ENCODE measurements at places on chromosomes 11 and 22.
A peak's percentile ranks its signal among the peaks of the same experiment; 100 is the strongest.

DNA sequence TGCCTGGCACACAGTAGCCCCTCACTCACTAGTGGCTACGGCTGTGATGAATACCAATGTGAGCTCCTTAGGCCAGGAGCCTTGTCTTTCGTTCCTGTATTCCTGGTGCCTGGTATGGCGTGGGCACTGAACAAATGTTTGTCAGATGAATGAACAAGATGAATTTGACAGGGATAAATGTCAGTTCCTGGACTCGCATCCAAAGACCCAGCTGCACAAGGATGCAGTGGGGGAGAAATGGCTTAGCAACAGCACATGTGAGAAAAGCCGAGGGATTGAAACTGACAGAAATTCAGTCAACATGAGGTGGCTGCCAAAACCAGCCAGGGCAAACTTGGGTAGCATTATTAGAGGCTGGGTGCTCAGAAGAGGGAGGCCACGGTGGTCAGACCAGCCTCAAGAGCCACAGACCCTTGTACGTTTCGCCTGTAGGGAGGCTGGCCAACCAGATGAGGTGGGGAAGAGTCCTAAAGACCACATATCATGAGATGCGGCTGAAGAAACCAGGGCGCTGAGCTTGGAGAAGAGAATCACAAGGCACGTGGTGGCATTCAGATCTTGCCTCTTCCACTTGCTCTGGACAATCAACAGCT is 7.7 kb upstream of the SLC22A8 start:
- DNase-seq = no peak

DNA sequence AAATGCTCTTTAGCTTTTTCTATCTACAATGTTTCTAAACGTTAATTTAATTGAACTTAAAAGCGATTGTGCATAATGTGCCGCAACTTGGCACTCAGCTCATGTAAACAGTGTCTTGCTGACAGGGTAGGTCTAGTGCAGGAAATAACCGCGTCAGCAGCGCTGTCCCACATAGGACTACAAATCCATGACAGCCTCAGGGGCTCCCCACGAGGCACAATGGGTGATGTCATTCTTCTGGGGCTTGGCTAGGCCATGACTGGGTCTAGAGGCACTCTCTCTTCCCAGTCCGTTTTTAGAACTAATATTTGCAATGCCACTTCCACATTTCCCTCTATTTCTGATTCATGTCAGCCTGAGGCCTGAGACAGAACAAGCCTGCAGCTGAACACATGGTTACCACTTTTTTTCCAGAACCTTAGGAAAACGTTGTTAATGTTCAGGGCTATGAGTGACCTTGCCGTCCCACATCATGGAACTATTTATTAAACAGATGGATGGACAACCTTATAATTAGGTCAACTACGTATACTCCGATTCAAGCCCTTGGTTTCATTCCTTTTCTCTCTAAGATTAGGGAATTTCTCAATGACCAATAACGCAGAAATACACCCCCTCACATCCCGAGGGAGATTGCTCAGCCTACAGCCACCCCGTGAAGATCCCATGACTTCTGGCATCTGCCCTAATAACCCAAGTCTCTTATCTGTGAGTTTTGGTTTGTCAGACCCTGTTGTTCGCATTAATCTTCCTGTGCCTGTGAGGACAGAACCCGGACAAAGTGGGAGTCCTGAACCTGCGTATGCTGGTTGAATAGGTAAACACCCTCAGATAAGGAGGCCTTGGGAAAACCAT is 19.4 kb upstream of the SNX32 start:
- DNase-seq = peak; percentile 88

DNA sequence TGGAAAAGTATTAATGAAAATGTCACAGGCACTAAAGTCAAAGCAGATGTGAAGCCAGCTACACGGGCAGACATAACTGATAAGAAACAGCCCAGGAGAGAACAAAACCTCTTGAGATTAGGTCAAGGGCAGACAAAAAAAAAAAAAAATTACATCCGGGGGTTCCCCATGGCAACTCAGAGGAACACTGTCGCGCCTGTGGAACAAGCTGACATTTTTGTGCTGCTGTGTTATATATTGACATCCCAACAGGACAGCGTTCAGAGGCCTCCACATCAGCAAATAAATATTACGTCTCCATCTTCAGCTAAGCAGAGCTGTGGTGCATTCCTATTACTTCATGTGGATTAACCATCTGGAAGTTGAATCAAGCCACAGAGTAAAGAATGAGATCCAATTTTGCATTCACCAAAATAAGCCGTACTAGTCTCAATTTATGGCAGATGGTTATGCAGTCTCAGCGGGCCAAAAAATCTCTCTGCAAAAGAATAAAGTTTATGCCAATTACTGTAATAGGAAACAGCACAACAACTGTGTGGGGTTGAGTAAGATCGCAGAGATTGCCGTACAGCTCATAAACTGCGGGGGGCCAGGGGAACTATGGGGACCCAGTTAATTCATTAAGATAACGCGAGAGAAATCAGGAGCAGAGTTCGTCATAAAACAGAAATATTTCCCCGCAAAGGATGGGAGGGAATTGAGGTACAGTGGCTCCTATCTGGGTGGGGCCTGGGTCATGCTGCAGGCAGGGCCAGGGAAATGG is 41.3 kb upstream of the MN1 start:
- DNase-seq = no peak

- no peak for DNase-seq
Measured at GRCh38 chr11:126669416-126669815, 313.9 kb downstream of the ST3GAL4 start.

DNA sequence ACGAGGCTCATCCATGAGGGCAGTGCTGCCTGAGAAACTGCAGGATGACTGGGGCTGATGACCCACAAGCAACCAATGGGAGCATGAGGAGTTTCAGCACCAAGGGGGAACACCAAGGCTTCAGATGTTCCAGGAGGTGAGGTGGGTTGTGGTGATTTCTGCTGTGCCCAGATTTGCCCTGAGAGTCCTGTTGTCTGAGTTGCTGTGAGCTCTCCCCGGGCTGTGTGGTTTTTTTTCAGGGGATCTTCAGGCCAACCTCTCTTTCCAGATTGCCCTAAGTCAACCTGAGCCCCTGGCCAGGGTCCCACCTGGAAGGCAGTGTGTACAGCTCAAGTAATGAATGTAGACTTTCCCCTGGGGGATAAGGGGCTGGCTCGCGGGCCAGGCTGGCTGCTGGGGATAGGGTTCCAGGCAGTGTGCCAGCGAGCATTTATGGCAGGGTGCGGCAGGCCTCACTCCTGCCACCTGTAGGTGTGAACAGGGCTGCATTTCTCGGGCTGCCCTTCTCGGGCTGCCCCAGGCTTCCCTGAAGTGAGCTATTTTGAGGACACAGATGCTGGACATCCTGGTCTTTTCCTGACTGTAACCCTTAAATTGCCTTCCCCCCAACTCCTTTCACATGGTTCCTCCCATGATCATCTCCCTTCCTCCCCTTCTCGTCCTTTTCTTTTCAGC is 9.8 kb downstream of the SLC22A6 start:
- no peak for DNase-seq

DNA sequence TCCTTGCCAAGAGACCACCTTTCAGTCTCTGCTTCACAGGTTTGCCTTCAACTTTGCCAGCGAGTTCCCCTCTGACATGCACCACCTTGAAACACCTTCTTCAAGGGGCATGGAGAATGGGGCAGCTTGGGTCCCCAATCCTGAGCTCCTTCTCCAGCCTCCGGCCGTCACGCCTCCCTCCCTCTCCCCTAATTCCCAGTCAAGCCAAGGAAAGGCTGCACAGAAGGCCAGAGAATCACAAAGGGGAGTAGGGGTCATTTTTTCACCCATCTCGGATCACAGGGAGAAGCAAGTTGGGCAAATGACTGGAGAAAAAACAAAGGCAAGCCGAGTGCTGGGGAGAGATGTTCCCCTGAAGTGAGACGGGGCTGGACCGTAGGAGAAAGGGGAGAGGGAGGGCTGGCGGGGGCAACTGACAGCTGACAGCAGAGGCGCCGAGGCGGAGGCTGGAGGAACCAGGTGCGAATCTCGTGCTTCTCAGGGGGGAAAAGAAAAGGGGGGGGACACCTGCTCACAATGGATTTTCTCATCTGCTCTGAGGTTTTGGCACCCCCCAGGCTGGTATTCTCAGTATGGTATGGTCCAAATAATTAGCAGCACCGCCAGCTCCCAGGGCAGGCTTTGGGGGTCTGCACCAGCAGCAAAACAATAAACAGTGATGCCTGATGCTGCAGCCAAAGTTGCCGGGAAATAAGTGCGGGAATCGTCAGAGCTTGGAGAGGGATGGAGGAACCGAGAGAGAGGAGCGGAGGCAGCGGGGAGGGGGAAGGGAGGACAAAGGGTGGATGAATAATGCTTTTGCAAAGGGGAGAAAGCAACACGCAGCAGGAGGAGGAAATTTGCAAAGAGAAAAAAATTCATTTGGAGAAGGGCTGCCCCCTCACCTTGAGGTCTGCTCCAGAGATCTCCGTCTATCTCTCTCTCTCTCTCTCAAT is 644 bp downstream of the YPEL4 start:
- no peak for DNase-seq

GRCh38 chr11:125443767-125444311 is 52.2 kb downstream of the FEZ1 start:
- peak; percentile 24 for DNase-seq

- DNase-seq = no peak
Measured at GRCh38 chr22:27690599-27690998, 111.0 kb downstream of the MN1 start.

- no peak for DNase-seq
Measured at GRCh38 chr11:67588136-67588503, 4.5 kb downstream of the GSTP1 start.

- no peak for DNase-seq
Measured at GRCh38 chr11:45671246-45672171, 6.1 kb upstream of the CHST1 start.

GRCh38 chr11:68569357-68569756 is 108.8 kb downstream of the PPP6R3 start:
- DNase-seq = no peak

DNA sequence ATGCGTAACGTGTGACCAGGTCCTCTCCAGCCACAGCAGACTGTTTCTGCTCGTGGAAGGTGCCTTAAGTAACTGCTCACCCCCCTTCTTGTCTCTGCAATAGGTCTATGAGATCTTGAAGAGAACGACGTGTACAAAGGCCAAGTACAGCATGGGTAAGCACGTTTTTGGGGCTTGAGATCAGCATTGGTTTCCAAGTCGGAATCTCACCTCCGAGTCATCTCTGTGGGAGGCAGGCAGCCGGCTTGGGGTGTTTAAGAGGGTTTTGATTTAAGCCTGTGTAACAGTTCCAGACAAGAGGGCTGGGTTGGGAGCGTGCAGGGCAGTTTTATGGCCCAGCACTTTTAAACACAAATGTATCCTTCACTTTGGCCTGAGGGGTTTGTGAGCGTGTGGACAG is 30.1 kb downstream of the ANO1 start:
- no peak for DNase-seq

DNA sequence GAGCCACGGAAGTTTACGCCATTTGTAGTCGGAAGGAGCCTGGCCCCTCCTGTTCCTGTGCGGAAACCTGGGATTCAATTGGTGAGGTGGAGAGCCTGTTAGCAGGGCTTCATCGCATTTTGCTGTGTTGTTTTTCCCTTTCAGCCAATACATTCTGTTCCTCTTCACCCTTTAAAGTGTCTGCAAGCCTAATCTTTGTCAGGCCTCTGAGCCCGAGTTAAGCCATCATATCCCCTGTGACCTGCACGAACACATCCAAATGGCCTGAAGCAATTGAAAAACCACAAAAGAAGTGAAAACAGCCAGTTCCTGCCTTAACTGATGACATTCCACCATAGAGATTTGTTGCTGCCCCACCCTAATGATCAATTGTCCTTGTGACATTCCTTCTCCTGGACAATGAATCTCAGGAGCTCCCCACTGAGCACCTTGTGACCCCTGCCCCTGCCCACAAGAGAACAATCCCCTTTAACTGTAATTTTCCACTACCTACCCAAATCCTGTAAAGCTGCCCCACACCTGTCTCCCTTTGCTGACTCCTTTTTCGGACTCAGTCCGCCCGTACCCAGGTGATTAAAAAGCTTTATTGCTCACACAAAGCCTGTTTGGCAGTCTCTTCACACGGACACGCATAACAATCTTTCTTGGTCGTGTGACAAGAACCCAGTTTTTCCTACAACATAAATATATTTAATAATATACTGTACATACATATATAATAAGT is 37.1 kb upstream of the MMP12 start:
- peak; percentile 22 for DNase-seq

GRCh38 chr11:119376197-119376847 is 5.2 kb downstream of the USP2 start:
- DNase-seq = no peak

GRCh38 chr11:120173019-120173705 is 35.2 kb upstream of the TRIM29 start:
- DNase-seq = no peak

DNA sequence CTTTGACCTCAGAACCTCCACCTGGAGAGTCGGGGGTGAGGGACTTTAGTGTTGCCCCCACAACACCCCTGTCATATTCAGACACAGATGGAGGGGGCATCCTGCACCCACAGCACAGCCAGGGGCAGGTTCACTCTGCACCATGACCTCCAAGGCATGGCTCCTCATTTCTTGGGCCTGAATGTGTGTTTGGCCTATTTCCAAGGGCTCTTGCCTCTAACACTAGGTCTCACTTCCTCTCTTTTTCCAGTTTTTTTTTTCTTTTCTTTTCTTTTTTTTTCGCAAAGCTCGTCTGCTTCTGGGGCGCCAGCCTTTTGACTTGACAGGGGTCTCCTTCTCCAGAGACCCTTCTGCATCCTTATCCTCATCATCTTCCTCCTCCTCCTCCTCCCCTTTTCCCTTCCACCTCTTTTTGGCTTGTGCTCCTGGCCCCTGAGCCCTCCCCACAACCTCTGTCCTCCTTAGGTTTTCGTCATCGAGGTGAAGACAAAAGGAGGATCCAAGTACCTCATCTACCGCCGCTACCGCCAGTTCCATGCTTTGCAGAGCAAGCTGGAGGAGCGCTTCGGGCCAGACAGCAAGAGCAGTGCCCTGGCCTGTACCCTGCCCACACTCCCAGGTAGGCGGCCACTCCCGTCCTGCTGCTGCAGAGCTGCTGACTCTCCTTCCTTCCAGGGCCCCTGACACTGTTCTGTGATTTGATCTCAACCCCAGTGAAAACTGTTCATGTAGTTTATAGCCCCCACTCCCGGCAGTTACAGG is 3.8 kb downstream of the NCF4 start:
- DNase-seq = peak; percentile 85

DNA sequence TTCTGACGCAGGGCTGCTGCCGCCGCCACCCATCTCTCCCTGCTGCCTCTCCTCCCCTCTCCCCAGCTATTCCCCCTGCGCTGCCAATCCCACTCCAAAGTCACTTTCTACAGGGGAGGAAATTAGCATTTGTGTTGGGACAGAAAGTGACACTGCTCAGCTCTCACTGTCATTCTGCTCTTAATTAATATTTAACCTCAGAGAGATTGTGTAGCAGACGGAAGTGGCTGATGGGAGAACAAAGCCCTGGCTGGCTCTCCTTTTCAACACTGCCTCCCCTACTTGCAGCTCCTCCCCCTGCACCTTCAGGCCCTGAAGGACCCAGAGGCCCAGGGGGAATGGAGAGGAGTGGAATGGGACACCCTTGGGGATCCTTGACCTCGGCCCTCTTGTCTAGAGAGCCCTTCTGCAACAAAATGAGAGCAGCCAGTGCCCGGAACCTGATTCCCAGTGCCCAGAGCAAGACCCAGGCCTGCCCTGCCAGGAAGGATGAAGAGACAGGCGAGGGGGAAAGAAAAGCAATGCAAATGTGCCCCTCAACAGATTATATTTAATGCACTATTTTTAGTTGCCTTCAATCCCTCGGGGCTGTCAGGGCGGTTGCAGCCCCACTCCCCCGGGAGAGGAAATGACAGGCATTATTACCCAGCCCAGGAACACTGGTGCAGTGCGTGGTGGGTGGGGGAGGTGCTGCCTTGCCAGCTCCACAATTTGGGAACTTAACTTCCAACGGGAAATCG is 14.6 kb upstream of the NRGN start:
- DNase-seq = no peak

GRCh38 chr22:37803639-37804351 is 3.9 kb upstream of the GCAT start:
- DNase-seq = no peak
